ENCODE measurements at places on chromosomes 11 and 22.

DNA sequence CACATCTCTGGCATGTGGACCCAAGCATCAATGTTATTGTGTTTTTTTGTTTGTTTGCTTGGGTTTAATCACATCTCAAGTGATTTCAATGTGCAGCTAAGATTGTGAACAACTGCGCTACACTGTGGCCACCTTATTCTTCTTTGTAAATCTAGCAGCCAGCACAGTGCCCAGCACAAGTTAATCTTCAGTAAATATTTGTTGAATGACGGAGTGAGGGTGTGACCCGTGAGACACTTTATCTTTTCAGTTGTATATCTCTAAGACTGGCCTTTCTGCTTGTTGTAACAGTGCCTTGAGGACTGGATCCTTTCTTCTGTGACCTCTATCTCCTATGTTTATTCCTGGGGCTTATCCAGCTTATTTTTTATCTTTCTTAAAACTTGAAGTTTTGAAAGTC lies 21.4 kb upstream of the AMOTL1 start:
- no peaks in the 10 kb centered on the region for H3K36me3 ChIP-seq
- H3K4me3 ChIP-seq = no peak overlapping the region
- DNase-seq = no peak
- peaks cover 43% of the 10 kb centered on the region for H3K27me3 ChIP-seq

DNA sequence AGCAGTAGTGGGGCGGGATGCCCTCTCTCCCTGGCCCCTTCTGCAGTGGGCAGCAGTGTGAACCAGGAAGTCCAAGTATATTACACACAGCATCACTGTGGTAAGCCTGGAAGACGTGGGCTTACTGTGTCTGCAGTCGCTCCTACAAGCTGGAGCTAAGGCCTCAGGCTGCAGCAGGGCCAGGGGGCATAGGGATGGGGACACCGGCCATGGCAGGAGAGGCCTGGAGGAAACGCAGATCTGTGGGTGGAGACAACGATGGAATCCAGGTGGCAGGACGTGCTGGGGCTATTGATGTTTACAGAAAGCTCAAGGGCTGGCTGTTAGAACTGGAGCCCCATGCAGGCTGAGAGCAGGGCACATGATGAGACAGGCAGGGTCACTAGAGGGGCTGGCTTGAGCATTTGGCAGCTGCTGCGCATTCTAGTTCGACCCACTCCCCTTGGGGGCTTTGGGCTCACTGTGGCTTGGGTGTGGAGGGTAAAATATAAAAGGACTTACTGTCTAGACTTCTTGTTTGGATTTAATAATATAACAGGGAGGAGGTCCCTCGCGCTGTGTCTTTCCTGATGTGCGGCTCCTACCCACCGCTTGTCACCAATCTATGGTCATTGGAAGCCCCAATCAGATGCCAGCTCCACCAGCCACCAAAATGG lies 539.5 kb downstream of the TBC1D22A start:
- H3K4me1 ChIP-seq = no peaks in the 10 kb centered on the region
- H3K36me3 ChIP-seq = no peaks in the 10 kb centered on the region
- H3K27me3 ChIP-seq = no peaks in the 10 kb centered on the region
- no peak overlapping the region for H3K27ac ChIP-seq

GRCh38 chr11:128713595-128713994 lies 19.7 kb downstream of the FLI1 start:
- no peaks in the 10 kb centered on the region for H3K27me3 ChIP-seq
- no peak overlapping the region for H3K4me3 ChIP-seq
- DNase-seq = no peak
- peak overlapping the region; percentile 73 for H3K27ac ChIP-seq
- H3K4me1 ChIP-seq = peaks cover 95% of the 10 kb centered on the region
- H3K36me3 ChIP-seq = peaks cover 33% of the 10 kb centered on the region

DNA sequence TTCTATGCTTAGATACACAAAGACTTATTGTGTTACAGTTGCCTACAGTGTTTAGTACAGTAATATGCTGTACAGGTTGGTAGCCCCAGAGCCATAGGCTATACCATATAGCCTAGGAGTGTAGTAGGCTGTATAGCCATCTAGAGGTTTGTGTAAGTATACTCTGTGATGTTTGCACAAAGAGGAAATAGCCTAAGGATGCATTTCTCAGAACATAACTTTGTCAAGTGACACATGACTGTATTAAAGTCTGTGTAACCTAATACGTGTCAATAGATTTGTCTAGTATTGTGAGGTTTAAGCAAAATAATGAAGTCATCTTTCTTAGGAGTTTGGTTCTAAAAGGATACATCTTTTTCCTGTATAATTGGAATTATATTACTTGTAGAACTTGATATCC lies 5.5 kb downstream of the ZC3H12C start:
- peaks cover 24% of the 10 kb centered on the region for H3K27me3 ChIP-seq
- no peak overlapping the region for H3K27ac ChIP-seq
- no peaks in the 10 kb centered on the region for H3K36me3 ChIP-seq
- H3K4me3 ChIP-seq = no peak overlapping the region
- no peak for DNase-seq

DNA sequence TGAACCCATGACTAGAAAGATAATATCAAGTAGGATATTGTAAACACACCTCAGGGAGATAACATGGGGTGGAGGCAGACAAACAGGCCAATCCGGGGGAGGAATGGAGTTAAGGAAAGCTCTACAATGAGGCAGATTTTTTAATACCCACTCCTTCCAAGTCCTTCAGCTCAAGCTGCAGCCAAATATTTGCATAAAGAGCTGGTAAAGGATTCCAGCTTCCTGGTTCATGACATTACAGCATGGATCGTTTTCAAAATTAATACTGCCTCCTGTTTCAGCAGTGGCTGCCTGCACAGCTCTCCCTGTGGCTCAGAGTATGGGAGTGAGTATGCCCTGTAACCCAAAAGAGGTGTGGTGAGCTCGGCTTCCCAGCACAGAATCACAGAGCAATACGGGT lies 5.1 kb downstream of the POU2AF3 start:
- H3K27ac ChIP-seq = no peak overlapping the region
- H3K4me3 ChIP-seq = no peak overlapping the region
- H3K27me3 ChIP-seq = peaks cover 49% of the 10 kb centered on the region

DNA sequence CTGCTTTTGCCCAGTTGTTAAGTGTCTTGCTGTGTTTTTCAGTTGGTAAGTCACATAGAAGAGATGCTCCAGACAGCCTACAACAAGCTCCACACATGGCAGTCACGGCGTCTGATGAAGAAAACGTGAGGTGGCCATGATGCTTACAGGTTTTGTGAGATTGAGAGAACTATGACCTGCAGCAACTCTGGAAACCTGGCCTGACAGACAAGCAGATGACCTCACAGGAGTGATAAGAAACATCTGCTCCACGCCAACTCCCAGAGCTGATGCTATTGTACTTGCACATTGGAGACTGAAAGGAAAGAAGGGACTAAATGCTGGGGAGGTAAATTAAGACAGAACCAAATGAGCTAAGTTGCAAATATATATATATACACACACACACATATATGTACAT lies 28.6 kb upstream of the LDHA start:
- H3K36me3 ChIP-seq = peaks cover 36% of the 10 kb centered on the region
- H3K27ac ChIP-seq = no peak overlapping the region
- DNase-seq = no peak

- H3K36me3 ChIP-seq = peaks cover 64% of the 10 kb centered on the region
- H3K27ac ChIP-seq = peak overlapping the region; percentile 8
- H3K27me3 ChIP-seq = no peaks in the 10 kb centered on the region
- DNase-seq = no peak
Observed at GRCh38 chr11:130908770-130909625, 7.3 kb downstream of the SNX19 start.

- no peaks in the 10 kb centered on the region for H3K27me3 ChIP-seq
- H3K4me1 ChIP-seq = no peaks in the 10 kb centered on the region
- H3K4me3 ChIP-seq = no peak overlapping the region
- no peak overlapping the region for H3K27ac ChIP-seq
Observed at GRCh38 chr11:131495423-131495822, 125.0 kb downstream of the NTM start.
